ENCODE measurements at places on chromosomes 6 and 20. TPM values are rescaled to one million over a fixed set of nuclear protein-coding genes. Genes with fewer than 3 reads are reported as not detected.

CCDC167 gene
- 12.6 TPM for total RNA-seq

NCOA7 gene
- total RNA-seq = 29.8 TPM

ESR1 gene
- total RNA-seq = not detected

LY6G6C gene
- total RNA-seq = not detected

KIF25 gene
- total RNA-seq = under 0.01 TPM

TULP4 gene
- total RNA-seq = 67.3 TPM

SOD2 gene
- total RNA-seq = 419 TPM

SLC12A5 gene
- 0.51 TPM for total RNA-seq

TULP1 gene
- not detected for total RNA-seq

GJA1 gene
- 1,357 TPM for total RNA-seq

RNF217 gene
- total RNA-seq = 15.9 TPM

MAP1LC3A gene
- 16.6 TPM for total RNA-seq

FAM83C gene
- not detected for total RNA-seq

SASH1 gene
- total RNA-seq = 49.3 TPM

C6orf52 gene
- 0.25 TPM for total RNA-seq

CRYBG1 gene
- 7.6 TPM for total RNA-seq

PHACTR1 gene
- total RNA-seq = 1.0 TPM

SPDEF gene
- total RNA-seq = not detected

Data from dermis microvascular lymphatic vessel endothelial cell (primary cell).